ENCODE measurements at places on chromosomes 11 and 22.

- no peak for DNase-seq
These were observed 470.6 kb downstream of the NTM start for GRCh38 chr11:131841028-131841427.

GRCh38 chr11:47216121-47216798, 1.5 kb downstream of the DDB2 start:
- no peak for DNase-seq

GRCh38 chr11:27138716-27139115, 98.1 kb downstream of the BBOX1 start:
- no peak for DNase-seq

- DNase-seq: no peak
These were observed 174.5 kb downstream of the CEP164 start for GRCh38 chr11:117502015-117502778.

DNA sequence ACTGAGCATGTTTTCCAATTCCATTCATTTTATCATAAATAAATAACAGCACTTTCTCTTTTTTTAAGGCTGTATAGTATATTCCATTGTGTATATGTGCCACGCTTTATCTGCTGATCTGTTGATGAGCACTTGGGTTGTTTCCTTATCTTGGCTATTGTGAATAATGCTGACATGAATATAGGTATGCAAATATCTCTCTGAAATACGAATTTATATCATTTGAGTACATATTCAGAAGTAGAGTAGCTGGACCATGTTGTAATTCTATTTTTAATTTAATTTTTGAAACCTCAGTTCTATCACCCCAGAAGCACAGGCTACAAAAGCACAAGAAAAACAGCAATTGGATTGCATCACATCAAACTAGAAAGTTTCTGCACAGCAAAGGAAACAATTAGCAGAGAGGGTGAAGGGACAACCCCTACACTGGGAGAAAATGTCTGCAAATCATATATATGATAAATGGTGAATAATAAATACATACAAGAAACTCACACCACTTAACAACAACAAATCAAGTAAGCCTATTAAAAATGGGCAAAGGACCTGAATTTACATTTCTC, 43.4 kb downstream of the XKR3 start:
- DNase-seq: no peak

DNA sequence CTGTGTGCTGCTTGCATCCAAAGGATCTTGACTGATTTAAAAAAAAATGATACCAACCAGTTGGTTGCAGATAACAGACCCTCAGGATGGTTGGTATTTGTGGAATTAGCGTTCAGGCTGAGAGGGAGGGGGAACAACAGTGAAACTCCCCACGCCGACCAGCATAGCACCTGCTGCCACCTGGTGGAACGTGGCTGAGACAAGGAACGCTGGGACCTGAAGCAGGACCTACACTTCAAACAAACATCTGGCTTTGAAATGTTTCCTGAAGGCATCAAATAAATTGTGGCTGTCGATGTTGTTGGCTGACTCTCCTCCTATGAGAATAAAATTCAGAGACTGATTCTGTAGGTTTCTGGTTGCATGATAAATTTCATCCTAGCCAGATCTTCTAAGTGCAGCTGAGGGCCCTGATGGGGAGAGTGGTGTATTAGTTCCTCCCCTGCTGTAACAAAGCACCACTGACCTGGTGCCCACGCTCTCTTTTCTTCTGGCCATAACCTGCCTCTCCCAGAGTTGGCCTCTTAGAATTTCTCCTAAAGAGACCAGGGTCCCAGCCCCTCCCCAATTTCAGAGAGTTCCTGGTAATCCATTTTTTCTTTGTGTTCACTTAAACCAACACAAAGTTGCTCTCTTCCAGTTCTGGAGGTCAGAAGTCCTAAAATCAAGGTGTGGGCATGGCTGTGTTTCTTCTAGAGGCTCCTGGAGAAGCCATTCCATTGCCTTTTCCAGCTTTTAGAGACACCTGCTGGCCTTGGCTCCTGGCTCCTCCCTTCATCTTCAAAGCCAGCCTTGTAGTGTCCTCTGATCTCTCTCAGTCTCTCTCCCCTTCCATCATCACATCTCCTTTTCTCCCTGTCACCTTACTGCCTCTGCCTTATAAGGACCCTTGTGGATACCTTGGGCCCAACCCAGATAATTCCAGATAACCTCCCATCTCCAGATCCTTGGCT, 17.3 kb downstream of the APOL2 start:
- no peak for DNase-seq

DNA sequence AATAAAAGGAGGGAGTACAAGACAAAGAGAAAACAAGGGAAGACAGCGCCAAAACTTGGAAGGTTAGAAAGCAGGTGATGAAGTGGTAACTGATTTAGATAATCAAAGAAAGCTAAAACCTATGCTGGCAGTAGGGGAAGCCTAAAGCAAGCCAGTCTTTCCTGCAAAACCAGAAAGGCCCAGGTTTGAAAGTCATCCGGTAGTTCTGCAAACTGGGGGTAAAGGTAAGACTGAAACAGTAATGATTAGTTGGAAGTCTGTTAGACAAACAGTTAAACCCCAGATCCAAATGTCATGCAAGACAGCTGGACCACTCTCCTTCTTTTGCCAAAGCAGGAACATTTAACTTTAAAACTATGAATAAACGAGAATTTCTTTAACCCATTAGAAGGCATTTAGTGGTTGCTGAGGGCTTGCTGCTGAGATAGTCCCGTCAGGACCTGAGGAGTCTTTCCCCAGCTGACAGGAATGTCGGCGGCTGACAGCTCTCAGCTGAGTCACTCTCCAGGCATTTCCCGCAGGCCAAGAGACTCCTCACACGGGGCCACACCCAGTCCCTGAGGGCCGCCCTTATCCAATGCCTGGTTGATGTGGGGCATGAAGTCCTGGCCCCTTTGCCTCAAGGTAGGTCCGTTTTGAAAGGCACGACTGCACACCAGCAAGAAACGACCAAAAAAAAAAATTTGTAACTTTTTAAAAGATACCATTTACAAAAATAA, 36.3 kb upstream of the CFAP300 start:
- DNase-seq: peak; percentile 88

DNA sequence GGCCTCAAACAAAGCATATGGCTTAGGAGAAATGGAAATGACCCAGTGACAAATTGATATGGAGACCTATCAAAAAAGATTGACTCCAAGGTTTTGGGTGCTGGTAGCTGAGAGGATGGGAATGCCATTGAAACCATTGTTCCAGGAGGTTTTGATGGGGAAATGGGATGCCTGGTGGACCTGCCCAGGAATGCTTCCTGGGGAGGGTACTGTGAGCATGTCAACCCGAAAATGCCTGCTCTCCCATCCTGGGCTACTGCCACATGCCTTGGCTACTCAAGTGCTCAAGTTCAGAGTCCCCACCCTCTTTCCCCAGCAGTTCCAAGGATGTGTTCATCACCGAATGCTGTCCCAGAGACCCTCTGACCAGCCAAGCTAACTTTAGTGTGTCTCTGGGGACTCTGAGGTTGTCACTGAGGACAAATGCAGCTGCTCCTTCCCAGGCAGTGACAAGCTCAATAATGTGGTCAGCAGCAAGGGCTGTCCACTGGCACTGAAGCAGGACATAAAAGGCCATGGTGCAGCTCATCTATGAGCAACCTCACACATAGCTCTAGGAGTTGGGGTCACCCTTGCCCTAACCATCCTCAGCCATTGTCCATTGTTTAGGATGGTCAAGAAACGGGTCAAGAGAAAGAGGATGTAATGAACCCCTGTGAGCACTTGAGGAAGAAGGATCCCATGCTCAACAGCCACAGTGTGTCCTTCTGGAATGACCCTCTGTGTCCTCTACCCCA, 83.7 kb downstream of the TRIM29 start:
- DNase-seq: no peak

DNA sequence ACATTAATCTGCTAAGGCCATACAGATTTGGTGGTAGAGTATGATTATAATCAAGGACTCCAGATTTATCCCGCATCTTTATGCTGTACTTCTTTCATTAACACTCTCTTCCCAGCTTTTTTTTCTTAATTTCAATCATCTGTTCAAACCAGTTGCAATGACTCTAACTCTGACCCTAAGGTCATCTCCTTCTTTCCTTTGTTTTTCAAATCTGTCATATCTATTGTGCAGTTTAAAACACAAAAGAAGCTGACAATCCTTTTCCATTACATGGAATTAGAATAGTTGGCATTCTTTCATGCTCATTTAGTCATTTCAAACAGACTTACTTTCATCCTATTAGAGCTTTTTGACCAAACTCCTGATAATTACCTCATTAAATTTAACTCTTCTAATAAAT, 53.6 kb upstream of the GRM5 start:
- DNase-seq: no peak

DNA sequence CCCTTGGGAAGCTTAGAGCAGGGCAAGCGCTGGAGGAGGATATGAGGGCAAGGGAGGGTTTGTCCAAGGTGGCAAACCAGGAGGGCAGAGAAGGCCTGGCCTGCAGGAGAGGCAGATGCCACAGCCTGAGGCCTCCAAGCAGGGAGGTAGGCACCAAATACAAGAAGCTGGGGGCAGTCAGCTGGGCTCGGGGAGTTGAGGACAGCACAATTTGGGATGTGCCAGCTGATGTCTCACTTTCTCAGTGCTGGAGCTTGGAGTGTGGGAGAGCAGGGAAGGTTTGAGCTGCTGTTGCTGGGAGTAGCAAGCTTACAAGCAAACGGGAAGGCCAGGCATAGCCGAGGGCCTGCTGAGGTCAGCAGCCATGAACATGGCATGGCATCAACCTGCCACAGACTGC, 4.0 kb downstream of the ZDHHC24 start:
- DNase-seq: no peak

DNA sequence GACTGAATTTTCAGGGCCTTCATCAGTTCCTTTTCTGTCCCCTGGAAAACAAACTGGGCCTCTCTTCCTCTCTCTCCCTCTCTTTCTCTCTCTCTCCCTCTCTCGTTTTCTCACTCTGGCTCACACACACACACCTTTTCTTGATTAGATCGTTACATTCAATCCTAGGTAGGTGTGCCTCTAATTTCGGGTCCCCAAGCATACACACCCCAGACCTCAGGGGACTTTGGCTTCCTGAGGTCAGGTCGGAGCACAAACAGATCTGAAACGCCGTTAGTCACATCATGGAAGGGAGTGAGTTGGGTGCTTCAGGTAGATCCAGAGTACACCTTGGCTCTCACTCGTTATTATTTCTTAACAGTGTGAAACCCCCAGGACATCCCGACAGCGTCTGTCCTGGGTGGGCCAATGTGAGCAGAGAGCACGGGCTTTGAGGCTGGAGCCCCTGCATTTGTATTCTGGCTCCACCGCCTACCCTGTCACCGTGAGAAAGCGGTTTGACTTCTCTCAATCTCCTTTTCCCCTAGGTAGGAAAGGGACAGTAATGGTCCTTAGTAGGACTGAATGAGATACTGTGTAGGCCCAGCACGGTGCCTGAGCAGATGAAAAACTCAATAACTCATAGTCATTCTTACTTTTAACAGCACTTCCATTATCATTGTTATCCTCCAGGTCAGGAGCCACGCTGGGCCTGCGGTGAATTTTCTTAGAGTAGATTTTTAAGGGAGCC, 37.3 kb upstream of the POU2AF1 start:
- no peak for DNase-seq

DNA sequence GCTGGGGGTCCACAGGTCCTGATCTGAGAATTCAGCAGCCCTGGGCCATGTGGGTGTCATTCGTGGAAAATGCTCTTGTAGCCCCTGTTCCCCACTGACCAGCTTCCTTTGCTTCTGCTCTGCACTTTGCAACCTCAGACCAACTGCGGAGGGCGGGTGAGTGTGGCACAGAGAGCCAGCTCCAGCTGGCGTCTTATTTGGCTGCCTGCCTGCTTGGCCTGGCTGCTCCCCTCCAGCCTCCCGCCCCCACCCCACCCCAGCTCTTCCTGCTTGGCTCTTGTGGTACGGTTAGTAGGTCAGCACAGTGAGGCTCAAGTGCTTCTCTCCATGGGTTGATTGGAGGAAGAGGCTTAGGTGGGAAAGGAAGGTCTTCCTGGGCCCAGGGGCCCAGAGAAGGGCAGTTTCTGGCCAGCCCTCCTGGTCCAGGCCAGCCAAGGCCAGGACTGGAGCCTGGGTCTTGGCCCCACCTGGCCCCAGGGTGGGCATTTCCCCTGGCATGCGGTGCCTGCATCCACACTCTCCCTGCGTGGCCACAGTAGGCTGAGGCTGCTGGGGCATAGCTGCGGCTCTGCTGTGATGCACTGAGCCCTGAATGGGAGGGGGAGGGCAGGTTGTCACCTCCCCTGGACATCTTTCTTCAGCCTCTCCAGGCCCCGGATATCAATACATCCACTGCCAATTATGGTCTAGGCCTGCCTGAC, 26.5 kb downstream of the MYO7A start:
- no peak for DNase-seq

GRCh38 chr11:23540101-23540561, 679.9 kb upstream of the CCDC179 start:
- DNase-seq: no peak

- no peak for DNase-seq
These were observed 30.1 kb upstream of the MPPED1 start for GRCh38 chr22:43381693-43382092.

DNA sequence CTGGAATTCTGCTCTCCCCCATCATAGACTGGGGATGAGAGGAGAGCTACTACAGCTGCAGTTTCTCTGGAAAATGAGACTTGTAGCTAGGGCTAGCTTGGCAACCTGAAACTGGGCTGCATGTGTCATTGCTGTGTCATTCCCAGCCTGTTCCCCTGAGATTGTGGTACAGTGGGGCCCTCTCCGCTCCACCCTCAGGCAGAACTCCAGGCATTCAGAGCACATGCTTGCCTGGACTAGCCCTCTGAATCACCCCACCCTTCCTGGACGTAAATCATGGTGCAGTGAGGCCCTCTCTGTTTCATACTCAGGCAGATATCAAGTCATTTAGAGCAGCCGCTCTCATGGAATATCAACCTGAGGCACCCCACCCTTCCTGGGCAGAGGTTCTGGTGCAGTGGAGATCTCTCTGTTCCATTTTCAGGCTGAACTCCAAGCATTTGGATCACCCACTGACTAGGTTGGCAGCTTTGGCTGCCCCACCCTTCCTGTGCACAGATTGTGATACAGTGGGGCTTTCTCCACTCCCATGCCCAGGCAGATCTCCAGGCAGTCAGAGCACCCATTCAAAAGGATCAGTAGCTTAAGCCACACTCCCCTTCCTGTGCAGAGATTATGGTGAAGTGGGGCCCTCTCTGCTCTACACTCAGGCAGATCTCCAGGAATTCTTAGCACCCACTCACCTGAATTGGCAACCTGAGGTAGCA, 274.4 kb downstream of the C11orf87 start:
- DNase-seq: no peak

DNA sequence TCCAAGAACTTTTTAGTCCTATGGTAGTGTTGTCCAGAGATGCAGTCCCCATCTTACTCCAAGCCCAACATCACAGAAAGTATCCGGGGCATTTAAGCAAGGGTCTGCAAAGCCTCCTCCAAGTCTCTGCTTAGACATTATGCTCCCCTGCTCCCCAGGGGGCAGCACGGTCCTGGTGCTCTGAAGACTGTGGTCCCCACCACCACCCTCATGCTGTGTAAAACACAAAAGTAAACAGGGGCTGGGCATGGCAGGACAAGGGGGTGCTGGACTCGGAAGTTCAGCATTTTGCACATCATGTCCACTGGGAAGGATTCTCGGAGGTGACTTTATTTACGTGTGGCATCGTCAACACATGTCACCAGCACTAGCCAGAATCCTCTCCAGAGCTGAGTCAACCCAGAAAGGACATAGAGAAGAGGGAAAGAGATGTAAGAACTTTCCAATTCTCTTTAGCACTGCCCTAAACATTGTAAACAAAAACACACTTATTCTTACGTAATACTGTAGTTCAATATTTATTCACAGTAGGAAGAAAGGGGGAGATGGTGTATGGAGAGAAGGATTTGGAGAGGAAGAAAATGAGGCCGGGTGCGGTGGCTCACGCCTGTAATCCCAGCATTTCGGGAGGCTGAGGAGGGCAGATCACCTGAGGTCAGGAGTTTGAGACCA, 37.7 kb downstream of the TCIRG1 start:
- DNase-seq: no peak

GRCh38 chr22:38218661-38219622, 17.1 kb downstream of the MAFF start:
- peak; percentile 92 for DNase-seq
